HCT116 (cell line): ENCODE measurements at places on chromosomes 12 and 14. TPM values are rescaled to one million over a fixed set of nuclear protein-coding genes. Genes with fewer than 3 reads are reported as not detected.
A peak's percentile ranks its signal among the peaks of the same experiment; 100 is the strongest.

Gene COL2A1
- total RNA-seq: 0.22 TPM

Gene SLC6A13
- total RNA-seq: 0.39 TPM

Gene RERG
- total RNA-seq: not detected

DNA sequence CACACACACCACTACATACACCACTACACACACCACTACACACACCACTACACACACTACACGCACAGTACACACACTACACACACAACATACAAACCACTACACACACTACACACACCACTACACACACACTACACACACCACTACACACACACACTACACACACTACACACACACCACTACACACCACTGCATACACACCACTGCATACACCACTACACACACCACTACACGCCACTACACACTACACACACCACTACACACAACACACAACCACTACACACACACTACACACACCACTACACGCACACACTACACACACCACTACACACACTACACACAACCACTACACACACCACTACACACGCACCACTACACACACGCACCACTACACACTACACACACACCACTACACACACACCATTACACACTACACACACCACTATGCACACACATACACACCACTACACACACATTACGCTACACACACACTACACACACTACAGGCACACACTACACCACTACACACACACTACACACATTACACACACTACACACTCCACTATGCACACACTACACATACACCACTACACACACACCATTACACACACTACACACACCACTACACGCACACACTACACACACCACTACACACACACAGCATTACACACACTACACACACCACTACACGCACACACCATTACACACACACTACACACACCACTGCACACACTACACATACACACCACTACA is 12.5 kb downstream of the NOC4L start:
- no peak for DNase-seq
- H3K36me3 ChIP-seq: peaks cover 26% of the 10 kb centered on the region; the same call in 1 of the 2 replicates
- no peaks in the 10 kb centered on the region for H3K27me3 ChIP-seq
- peak overlapping the region; percentile 1; the same call in 1 of the 2 replicates for H3K27ac ChIP-seq
- H3K4me3 ChIP-seq: no peak overlapping the region

- H3K4me3 ChIP-seq: no peak overlapping the region
- no peak overlapping the region for H3K27ac ChIP-seq
- no peaks in the 10 kb centered on the region for H3K27me3 ChIP-seq
- no peak for DNase-seq
Observed at GRCh38 chr14:68967459-68967940, 11.6 kb downstream of the ACTN1 start.
